ENCODE measurements at places on chromosomes 13 and 19.

DNA sequence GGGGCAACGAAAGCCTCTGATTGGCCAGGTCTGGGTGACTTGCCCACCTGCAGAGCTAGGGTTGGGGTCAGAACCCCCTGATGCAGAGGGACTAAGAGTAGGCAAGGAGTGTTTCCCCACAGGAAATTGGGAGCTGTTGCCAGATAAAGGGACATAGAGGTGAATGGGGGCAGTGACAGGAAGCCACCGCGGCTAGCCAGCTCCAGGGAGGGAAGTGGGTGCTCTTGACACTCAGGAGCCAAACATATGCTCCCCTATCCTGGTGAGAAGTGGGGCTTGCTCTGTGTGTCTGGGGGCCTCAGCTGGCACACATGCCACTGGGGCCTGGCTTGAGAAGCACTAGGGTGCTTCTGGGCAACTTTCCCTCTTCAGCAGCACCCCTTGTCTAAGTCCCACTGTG is 26.0 kb downstream of the WDR88 start:
- DNase-seq, result no peak

DNA sequence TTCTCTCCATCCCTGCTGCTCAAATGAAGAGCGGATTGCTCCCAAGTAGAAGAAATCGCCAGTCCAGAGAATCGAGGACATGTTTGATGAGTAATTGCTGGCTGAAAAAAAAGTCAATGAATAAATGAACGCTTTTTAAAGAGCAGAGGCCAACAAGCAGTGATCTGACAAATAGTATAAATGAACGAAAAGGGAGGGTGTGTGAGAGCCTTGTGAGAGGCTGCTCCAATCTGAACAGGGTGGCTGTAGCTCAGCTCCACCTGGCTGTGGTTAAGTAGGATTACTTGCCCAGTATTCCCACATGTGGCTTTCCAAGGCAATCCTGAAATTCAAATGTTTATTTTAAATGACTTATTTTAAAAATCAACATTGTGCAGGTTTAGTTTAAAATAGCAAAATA is 117.1 kb downstream of the TSHZ3 start:
- DNase-seq, result no peak

DNA sequence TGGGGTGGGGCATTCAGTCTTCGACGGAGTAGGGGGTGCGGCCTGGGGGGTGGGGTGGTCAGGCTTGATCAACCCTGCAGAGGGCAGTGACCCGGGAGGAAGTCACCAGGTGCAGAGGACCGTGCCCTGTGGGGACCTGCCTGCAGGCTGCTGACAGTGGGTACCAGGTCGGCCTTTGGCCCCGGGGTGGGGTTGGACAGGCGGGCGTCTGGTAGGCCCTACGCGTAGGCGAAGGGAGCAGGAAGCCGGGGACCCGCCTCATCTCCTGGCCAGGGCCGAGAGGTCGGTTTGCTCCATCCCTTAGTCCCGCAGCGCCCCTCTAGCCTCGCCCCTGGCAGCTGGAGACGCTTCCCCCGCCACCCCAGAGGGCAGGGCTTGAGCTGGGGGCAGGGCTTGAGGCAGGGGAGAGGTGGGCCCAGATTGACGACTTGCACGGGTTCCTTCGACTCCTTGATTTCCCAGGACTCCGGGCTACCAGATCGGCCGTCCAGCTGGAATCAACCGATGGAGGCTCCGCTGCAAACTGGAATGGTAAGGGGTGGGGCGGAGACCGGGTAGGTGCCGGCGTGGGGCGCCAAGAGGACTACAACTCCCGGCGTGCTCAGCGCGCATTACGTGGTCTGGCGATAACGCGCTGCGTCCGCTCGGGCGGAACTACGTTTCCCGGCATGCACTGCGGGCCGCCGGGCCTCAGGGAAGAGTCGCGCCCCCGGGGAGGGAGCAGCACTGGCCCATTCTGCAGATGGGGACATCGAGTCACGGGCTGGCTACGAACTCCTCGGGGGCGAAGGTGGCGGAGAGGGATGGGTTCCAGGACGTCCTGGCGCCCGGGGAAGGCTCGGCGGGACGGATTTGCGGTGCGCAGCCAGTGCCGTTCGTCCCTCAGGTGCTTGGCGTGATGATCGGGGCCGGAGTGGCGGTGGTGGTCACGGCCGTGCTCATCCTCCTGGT is at the start of gene PNPLA6:
Gene PNPLA6 (plus strand): TSS at position 671 of the 951 bp plus-strand sequence. CDS start 72 bp downstream, at position 743.
- DNase-seq, result peak; percentile 99

- no peak for DNase-seq
These were observed 32.1 kb upstream of the SCEL start for GRCh38 chr13:77503398-77503797.

- no peak for DNase-seq
These were observed 13.7 kb downstream of the CHAMP1 start for GRCh38 chr13:114328034-114328433.

DNA sequence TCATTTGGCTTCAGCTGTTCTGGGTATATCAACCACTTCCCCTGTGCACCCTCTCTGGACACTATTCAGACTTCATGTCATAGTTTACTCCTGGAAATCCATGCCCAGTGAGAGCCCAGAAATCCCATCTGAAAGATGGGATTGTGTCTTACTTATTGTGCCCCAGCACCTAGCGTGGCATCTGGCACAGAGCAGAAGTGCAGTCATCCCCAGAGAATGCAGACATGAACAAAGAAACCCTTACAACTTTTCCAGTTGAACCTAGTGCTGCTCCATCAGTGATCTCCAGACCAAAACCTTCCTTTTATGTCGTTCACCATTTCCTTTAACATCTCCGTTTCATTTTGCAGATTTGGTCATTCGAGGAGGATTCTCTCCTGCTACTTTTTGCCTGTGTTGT is 60.6 kb downstream of the MBNL2 start:
- no peak for DNase-seq

- DNase-seq, result no peak
These were observed 1419.4 kb upstream of the SLC10A2 start for GRCh38 chr13:104485571-104485970.

GRCh38 chr13:48220592-48220980 is 12.4 kb upstream of the ITM2B start:
- no peak for DNase-seq

GRCh38 chr13:87868731-87869130 is 197.6 kb downstream of the SLITRK5 start:
- no peak for DNase-seq

DNA sequence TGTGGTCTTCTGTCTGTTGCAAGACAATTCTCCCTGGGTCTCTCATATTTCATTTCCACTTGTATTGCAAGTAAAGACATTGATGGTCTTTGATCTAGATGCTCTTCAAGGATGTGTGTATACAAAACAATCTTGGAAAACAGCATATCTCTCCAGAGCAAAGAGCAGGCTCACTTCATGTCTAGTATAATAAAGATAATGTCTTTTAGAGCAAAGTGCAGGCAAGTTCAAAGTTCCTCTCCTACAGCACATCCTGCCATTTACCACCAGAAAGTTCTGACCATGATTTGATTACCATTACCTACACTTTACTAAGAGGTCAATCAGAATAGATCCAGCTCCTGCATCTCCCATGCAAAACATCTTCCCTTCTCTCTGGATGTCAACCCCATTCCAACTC is 162.8 kb downstream of the DIAPH3 start:
- no peak for DNase-seq

- DNase-seq, result no peak
These were observed 6.9 kb downstream of the TTYH1 start for GRCh38 chr19:54422136-54422535.

DNA sequence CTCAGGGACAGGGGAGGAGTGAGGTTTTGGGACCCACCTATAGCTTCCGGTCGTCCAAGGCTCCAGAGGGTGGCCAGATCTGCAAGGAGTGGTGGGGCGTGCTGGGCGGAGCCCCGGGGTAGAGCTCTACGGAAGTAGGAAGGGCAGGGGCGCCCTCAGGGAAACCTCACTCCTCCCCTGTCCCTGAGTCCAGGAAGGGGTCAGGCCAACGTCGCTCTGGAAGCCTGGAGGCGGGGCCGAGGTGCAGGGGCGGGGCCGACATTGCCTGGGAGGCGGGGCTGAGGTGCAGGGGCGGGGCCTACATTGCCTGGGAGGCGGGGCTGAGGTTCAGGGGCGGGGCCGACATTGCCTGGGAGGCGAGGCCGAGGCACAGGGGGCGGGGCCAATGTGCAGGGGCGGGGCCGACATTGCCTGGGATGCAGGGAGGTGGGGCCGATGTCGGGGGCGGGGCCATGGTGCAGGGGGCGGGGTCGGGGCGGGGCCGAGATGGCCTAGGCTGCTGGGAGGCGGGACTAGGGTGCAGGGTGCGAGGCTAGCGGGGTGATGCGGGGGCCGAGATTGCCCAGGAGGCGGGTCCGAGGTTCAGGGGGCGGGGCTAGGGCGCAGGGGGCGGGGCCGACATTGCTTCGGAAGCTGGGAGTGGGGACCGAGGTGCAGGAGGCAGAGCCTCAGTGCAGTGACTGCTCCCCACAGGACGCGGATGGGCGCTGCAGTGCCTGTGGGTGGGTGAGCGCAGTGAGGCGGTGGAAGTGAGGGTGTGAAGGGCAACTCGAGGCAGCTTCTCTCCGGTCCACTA is 4.9 kb upstream of the PALM start:
- DNase-seq, result peak; percentile 89

DNA sequence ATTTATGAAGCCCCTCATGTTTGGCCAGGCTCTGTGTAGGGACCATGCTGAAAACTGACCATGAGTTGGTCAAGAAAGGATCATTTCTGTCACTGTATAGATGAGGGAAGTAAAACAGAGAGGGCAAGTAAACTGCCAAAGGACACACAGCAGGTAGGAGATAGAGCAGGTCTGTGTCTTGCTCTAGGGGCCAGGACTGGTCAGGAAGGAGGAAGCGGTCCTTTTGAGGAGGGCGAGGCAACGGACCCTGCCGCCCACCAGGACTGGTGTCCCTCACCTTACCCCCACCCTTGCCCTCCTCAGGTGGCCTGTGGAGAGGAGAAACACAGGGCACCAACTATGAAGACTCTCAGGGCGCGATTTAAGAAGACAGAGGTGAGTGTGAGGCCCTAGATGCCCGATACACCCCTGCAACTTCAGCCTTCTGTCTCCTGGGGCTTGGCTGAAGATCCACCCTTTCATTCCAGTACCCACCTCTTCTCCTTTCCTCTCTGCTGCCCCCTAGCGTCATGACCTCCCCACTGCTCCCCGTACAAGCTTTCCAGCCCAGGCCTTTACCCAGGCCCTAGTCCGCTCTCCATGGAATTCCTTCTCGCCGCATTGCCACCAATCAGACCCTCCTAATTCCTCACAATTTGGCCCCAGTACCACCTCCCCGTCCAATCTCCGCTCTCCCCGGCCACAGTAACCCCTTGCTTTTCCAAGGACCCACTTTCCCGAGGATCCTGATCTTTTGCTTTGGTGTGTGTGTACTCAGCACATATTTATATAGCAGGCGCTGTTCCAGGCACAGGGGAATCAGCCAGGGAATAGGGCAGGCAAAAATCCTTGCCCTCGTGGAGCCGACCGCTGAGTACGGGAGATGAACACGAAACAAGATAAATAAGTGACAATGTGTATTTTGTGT is 3.9 kb downstream of the ANKRD24 start:
- peak; percentile 70 for DNase-seq

DNA sequence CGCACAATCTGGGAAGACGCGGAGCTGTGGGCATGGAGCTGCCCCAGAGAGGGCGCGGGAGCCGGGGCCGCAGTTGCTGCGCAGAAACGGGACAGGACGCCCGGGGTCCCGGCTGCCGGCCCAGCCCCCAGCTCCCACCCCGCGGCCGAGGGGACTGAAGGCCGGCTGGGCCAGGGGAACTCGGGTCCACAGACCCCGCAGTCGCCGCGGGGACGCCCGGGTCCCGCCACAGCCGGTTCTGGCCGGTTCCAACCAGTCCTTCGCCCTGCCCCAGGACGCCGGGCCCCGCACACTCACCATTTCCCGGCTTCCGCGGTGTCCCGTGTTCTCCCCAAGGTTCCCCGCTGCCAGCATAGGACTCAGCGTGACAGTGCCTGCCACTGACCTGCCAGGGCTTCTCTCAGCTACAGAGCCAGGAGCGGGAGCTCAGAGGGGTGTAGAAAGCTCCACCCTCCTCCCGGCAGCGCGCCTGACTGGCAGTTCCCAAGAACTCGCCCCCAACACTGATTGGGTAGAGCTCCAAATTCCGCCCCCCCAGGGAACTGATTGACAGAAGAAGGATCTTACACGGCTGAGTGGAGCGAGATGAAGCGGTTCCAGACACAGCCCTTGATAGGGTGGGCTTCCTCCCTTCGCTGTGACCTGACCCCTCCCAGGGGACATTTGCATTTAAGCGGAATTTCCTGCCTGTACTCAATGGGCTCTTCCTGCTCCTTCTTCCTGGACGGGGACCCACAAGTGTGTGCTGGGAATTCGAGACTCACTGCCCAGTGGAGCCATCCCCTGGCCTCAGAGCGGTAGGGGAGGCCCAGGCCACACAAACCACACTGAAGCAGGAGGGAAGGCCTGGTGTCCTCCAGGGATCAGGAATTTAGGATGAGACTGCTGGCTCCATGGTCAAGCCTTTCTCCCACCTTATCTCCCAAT is at the start of gene ZNF442:
Gene ZNF442 (minus strand): TSS at position 448 of the 927 bp plus-strand sequence. CDS start 2,052 bp downstream, outside the sequence.
- DNase-seq, result peak; percentile 95

GRCh38 chr13:110835721-110836604 is 78.9 kb downstream of the ANKRD10 start:
- DNase-seq, result no peak

DNA sequence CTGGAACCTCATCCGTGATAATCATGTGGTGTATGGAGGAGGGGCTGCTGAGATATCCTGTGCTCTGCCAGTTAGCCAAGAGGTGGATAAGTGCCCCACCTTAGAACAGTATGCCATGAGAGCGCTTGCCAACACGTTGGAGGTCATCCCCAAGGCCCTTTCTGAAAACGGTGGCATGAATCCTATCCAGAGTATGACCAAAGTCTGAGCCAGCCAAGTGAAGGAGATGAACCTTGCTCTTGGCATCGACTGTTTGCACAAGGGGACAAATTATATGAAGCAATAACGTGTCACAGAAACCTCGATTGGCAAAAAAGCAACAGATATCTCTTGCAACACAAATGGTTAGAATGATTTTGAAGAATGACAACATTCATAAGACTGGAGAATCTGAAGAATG is 251.2 kb upstream of the OBI1 start:
- DNase-seq, result no peak

- DNase-seq, result peak; percentile 71
These were observed 41.6 kb upstream of the ZNF730 start for GRCh38 chr19:23075031-23075733.

GRCh38 chr13:54934121-54934520 is 1905.5 kb downstream of the OLFM4 start:
- DNase-seq, result no peak

- peak; percentile 44 for DNase-seq
These were observed 5.4 kb downstream of the DDX39A start for GRCh38 chr19:14413693-14414181.

DNA sequence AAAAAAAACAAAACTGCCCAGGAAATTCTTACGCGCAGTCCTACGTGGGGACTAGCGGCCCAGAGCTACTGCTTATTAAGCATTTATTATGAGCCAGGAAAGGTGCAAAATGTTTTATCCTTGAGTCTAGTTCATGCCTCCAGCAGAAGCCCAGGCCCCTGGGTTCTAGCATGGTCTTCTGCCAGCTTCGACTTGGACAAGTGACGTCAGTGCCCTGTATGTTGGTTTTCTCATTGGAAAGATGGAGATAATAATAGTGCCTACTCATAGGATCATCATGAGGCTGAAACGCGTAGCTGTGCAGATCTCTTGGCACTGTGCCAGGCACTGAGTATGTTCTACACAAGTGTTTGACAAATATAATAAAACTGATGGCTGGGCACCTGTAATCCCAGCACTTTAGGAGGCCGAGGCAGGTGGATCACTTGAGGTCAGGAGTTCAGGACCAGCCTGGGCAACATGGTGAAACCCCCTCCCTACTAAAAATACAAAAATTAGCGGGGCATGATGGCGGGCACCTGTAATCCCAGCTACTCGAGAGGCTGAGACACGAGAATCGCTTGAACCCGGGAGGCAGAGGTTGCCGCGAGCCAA is 12.4 kb upstream of the SULT2B1 start:
- no peak for DNase-seq

GRCh38 chr19:43468354-43469159 is 3.1 kb upstream of the LYPD3 start:
- DNase-seq, result no peak
